ENCODE measurements at places on chromosomes 5 and 9.

DNA sequence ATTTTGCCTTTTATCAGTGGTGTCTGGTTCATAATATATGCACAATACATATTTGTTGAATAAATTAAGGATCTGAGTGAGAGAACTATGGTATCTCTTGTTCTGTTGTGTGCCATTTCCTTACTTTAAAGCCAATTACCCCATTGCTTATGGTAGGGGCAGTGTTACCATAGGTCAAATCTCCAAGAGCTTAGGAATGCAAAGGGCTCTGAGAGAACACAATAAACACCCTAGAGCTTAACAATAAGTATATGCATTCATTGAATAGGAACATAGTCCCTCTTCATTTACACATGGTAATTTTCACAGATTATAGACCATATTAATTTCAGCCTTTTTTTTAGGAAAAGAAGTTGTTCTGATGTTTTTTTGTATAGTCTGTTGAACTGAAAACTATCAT, 112.2 kb downstream of the MCTP1 start:
- no peak for DNase-seq

- no peak for DNase-seq
Observed at GRCh38 chr9:35738186-35738585, 5.7 kb downstream of the CREB3 start.

DNA sequence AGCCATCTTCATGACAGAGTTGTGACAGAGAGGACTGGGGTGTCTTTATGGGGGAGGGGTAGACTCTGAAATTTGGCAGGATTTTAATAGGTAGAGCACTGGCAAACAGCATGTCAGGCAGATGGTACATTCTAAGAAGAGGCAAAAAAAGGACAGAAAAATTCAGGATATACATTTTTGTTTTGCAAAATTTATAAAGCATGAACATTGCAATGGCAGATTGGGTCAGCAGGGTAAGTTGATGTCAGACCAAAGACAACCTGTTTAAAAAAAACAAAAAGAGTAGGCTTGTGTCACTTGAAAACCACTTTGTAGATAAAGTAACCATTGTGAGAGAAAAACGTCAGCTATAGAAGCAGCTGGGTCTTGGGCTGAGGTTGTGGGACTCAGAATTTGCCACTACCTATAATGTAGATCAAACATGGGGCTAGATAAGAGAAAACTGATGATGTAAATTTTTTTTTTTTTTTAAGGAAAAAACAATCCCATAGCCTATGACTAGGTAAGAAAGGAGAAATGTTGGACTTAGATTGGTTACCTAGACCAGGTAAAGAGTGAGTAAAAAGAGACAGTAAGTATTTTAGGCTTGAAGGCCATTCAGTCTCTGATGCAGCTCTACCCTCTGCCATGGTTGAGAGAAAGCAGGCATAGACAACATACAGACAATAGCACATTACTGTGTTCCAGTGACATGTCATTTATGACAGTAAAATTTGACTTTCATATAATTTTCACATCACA, 8.3 kb downstream of the CAMK4 start:
- no peak for DNase-seq

DNA sequence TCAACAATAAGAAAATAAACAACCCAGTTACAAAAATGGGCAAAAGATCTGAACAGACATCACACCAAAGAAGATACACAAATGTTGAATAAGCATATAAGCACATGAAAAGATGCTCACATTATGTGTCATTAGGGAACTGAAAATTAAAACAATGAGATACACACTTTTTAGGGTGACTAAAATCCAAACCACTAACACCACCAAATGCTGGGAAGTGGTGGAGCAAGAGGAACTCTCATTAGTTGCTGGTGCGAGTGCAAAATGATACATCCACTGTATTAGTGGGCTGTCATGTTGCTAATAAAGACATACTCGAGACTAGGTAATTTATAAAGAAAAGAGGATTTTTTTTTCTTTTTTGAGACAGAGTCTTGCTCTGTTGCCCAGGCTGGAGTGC, 329.1 kb downstream of the TMEM38B start:
- DNase-seq = no peak

DNA sequence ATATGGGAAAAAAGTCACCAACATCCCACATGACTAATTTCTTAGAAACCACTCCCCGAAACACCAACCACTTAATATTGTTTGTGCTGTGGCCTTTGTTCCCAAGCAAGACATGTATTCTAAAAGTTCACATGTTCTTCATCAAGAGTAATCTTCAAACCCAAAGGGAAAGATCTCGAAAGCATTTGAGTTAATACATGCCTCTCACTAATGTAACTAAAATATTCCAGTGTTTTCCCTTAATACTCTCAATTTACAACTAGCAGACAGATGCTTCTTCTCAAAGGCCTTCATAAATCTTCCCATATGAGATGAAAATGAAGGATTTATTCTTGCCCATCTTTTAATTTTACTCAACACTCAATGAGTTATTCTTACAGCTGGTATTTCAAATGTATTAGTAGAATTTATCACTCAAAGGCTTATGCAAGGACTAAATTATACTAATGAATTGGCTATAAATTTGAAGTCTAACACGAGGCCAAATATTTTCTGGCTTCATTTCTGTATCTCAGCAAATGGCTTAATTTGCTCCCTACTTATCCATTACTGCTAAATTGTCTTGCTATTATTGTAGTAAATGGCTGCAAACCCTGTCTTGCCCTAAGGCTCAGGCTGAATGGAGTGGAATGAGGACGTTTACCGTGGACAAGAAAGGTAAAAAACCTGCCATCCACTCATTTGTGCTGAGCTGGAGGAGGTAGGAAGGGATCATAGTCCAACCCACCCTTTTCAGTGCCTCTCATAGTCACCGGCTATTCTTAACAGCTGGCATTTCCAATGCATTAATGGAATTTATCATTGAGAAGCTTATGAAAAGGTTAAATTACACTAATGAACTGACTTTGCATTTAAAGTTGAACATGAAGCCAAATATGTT, 474.4 kb downstream of the RASEF start:
- no peak for DNase-seq

- DNase-seq = no peak
Observed at GRCh38 chr5:116091416-116091815, 6.6 kb downstream of the COMMD10 start.

DNA sequence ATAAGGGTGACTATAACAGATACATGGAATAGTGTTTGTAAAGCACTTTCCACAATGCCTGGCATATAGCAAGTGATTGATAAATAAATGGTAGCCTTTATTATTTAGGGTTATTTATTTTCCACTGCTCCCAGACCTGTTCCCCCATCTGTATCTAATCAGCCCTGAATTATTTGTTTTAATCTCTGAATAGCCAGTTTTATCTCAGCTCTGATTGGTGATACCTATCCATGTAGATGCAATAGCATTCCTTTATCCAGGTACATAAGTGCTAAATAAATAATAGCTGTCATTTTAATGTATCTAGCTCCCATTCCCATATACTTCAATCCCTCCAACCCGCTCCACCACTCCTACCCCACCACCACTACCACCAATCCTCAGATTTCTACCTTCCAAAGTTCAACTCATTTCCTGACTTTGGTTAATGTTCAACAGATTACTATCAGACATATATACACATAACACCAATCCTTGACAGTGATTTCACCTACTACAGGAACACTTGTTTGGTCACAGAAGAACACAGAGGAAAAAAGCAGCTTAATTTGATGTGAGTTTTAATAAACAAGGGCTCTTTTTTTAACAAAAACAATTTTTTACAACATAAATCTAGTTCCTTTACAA, 14.0 kb downstream of the PRKAA1 start:
- DNase-seq = no peak

DNA sequence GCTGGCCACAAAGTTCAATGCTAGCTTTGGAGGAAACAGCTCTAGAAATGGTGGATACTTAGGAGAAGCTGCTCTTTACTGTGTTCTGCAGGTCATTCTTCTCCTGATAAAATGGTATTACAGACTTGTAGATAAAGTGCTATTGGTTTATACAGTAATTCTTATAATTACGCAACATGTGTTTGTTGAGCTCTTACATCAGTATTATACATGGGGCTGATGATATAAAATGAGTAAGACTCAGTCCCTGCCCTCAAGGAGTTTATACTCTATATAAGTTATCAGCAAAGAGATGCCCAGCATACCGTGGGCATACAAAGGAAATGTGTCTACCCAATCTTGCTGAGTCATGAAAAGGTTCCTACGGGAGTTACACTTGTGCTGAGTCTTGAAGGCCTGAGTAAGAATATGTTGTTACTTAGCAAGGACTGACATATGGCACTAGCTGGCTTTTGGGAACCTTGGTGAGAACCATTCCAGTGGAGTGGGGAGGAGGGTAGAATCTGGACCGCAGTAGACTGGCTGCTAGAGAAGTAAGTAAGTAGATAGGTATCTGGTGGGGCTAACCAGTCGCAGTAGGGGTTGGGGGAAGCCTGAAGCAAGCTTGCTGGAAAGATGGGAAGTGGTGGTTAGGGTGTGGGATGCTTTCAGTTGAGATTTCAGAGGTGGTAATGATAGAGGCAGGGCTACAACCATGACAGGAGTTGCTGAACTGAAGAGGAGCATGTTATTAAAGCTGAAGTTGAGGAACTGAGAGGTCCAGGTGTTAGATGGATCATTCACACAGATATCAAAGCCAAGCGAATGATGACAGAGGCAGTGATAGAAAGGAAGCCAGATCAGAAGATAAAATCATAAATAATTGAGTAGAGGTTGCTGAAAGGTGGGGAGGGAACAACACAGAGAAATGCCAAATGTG, 11.1 kb upstream of the TTC23L start:
- DNase-seq = no peak

DNA sequence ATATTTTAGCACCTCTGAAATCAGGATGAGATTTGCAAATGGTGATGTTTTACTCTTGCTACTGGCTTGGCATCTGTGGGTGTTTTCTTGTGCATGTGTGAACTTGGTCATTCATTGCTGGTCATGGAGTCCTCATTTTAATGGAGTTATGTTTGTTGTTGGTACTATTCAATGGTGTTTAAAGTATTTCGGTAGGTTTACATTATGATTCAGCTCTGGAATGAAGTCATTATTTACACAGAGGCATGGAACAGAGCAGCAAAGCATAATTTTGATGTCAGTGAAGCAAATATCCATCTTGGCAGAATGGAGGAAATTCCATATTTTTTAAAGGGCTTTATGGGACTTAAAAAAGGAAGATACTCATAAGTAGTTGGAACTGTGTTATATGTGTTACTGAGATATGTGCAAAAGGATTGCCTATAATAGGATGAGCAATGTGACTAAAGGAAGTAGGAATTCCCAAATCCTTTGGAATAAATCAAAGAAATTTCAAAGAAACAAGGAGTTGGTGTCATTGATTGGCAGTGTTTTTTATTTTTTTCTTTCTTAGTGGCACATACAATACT, 147.4 kb downstream of the ACTBL2 start:
- no peak for DNase-seq

- DNase-seq = no peak
Observed at GRCh38 chr9:27549196-27549755, 19.7 kb upstream of the MOB3B start.
